ENCODE measurements at places on chromosomes 3 and 15.

GRCh38 chr15:88391006-88391405, 76.2 kb downstream of the MRPL46 start:
- no peak for DNase-seq

DNA sequence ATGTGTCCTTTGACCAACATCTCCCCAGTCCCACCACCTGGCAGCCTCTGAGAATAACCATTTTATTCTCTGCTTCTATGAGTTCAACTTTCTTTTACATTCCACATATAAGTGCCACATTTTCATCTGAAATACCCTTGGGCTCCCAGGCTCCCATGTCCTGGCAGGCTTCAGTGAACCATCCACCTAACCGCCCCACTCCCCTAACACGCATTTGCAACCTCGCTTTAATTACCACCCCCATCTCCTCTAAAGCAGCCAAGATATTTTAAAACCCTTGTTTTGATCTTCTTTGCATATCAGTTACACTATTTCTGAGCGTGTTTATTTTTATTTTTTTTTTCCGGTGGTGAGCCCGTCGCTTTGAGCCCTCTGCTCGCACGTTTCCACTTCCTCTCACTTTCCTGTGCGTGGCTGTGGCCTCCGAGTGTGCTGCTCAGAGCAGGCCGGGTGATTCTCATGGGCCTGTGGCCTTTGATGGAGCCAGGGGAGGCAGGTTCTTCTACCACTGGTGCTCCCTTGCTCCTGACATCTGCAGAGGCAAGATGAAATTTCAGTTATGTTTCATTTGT, 195.4 kb upstream of the LPP start:
- DNase-seq: no peak

DNA sequence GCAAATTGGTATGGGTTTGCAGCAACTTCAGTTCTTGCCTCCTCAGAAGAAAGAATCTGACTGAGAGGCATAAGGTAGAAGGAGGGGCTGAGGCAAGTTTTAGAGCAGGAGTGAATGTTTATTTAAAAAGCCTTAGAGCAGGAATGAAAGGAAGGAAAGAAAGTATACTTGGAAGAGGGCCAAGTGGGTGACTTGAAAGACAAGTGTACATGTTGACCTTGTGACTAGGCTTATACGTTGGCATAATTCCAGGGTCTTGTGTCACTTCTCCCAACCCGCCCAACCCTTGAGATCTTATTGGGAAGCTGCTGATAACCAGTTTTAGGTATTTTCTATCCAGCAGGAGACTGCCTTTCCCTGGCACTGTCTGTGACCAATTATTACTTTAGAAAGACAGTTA, 436.9 kb upstream of the ZNF717 start:
- no peak for DNase-seq

GRCh38 chr15:74398183-74398582, 30.7 kb upstream of the CYP11A1 start:
- no peak for DNase-seq

DNA sequence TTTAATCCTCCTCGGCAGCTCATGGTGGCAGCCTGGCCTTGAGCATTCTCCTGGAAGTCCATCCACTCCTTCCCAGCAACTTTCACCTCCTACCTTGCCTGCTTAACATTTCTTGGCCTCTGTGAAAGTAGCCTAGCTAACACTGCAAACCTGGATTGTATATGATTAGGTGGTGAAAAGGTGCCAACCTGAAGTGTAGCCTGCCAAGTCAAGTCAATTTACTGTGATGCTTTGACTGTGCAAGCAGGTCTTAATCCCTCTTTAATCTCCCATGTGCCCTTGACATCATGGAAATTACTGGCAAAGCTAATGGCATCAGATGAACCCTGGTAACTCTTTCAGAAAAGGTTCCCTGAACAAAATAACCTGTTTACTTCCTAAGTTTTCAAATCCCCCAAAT, 169.7 kb upstream of the NR2F2 start:
- no peak for DNase-seq

DNA sequence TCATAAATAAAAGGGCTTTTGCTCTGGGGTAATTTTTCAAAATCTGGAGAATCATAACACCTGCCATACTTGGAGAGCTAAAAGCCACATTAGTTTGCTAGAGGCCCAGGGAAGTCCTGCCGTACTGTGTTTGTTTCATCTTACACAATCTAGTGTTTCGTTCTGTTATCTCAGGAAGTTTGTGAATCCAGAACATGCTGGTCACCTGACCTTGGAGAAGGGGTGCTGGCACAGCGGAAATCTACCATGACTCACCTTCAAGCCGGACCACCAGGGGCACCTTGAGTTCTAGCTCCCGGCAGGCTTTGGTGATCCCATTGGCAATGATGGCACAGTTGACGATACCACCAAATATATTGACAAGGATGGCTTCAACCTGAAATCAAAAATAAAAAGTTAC, 253.9 kb downstream of the SUCLG2 start:
- DNase-seq: no peak

GRCh38 chr3:196643201-196643749, 3.8 kb downstream of the NRROS start:
- DNase-seq: no peak

GRCh38 chr3:196604548-196604947, 34.9 kb upstream of the NRROS start:
- no peak for DNase-seq

- DNase-seq: peak; percentile 18
These were observed 44.1 kb downstream of the KLHL25 start for GRCh38 chr15:85750319-85751290.

DNA sequence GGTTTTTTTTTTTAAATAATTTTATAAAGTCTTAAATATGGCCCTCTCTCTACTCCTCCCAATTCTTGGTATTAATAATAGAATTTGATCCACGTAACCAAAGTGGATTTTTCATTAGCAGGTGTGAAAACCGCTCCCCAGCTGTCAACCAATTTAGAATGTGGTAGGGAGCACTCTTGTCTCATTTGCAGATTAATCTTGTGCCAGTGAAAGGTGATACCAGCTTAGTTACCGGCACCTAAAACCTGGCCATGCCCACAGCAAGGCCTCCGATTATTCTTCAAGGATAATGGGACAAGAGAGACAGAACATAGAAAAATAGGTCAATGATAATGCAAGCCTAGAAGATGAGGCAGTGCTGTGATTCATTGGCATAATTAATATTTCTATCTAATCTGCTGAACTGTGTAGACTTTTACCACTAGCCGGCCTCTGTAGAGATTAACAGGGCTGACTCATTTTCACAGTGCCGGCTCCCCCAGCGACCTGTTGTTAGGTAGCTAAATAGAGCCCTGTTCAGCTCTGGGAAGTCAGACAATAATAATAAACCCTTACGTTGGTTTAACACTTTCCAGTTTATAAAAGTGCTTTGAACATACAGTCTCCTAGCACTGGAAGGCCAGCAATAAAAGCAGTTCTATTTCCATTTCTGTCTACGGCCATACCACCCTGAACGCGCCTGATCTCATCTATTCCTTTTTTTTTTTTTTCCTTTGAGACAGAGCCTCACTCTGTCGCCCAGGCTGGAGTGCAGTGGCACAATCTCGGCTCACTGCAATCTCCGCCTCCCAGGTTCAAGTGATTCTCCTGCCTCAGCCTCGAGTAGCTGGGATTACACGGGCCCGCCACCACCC, 102.9 kb downstream of the SHQ1 start:
- DNase-seq: peak; percentile 63

GRCh38 chr3:12796171-12797123, at the start of gene CAND2:
Gene CAND2, plus strand, starts transcription at chr3:12796680. Its CDS starts 41 bp downstream, at chr3:12796721.
- peak; percentile 5 for DNase-seq

DNA sequence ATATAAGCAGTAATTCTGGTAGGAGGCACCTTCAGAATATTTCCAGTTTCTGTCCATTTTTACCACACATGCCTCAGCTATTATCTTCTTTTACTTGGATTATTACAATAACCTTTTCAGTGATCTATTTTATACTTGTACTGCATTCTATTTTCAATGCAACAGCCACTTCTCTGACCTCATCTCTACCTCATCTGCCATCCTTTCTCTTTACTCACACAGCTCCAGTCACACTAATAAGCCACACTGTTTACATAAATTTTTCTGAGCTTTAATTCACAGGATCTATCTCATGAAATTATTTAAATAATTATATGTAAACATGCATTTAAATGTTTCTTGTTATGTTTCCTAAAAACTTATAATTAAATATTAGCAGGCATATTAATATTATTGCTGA, 47.3 kb upstream of the BCHE start:
- DNase-seq: peak; percentile 1

- DNase-seq: no peak
These were observed 47.7 kb downstream of the BDH1 start for GRCh38 chr3:197508051-197508451.

DNA sequence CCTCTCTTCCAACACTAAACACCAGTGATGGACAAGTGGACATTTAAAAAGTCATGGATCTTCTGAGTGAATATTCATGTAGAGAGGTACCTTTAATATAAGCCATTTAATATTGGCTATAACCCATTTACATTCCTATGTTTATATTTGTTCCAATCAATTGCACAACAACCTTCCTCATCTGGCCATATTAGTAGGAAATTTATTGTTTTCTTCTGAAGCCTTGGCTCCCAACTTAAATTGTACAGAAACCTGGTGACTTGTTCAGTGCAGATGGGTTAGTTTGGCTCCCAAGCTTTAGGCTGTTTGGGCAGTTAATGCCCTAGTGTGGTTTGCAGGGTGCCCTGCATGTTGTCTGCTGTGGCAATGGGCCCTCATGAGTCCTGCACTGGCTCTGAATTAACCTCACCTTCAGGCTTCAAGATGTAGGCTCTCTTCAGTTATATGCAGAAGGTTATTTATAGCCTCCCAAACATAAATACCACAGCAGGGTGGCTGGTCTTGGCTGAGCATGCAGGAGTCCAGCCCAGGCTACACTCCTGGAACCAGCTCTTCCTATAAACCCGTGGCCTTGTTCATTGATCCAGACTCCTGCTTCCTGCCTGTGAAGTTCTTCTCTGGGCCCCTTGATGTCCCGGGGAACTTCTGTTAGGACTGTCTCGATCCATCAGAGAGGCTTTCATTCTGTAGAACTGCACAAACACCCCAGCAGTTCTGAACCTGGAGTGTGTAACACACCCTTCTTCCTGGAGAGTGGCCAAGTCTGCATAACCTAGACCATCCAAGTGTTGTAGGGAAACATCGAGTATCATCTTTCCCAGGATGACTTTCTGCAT, 57.0 kb downstream of the DUT start:
- DNase-seq: no peak

DNA sequence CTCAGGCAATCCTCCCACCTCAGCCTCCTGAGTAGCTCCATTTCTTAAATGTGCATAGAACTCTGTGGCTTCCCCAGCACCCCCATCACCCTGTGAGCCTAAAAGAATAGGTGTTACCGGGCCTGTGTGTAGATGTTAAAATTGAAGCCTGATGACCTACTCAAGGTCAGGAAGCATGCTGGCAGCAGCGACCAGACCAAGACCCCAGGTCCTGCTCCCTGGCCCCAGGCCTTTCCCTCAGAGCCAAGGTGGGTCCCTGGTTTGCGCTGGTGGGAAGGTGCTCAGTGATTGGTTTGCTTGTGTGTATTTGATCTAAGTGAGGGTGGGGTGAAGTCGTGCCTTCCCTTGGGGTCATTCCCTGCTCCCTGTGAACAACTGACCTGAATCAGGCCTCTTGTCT, 18.4 kb upstream of the CRABP1 start:
- DNase-seq: no peak
